ENCODE measurements at places on chromosomes 3 and 15. TPM values are rescaled to one million over a fixed set of nuclear protein-coding genes. Genes with fewer than 3 reads are reported as not detected.
A peak's percentile ranks its signal among the peaks of the same experiment; 100 is the strongest.

DNA sequence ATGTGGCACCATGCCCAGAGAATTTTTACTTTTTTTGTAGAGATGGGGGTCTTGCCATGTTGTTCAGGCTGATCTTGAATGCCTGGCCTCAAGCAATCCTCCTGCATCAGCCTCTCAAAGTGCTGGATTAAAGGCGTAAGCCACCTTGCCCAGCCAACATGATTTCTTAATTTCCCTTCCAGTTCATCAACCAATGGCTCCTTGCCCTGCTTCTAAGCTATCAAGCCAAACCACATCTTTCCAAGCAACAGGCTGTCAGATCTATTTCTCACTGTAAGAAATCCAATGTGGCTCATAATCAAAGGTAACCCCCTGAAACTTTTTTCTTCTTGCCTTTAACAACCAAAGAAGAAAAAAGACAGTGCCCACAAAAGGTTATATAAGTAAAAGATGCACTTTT lies 204.2 kb upstream of the ICE2 start:
- no peak for DNase-seq

DNA sequence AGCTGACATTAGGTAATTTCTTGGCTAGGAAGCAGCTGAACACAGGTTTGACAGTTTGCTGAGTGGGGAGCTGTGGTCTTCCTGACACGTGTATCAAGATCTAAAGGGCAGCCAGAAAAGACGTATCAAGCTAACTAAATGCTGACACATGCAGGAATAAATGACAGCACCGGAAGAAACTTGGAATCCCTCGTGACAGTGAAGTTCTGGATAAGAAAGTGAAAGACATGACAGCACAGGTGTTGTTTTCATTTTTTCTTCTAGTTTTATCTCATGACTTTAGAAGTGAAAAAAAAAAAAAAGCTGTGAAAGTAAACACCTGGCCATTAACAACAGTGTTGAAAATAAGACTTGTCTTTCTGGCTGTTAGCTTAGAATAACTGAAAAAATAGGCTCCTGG lies 48.7 kb downstream of the FGF7 start:
- no peak for DNase-seq

The PARP6 gene
- 20.6 TPM for total RNA-seq

The VILL gene
- total RNA-seq = 1.2 TPM

- no peak for DNase-seq
These were observed 3.5 kb downstream of the UBE2E1 start for GRCh38 chr3:23809294-23809693.

GRCh38 chr3:185656321-185656840 lies 70.3 kb downstream of the SENP2 start:
- peak; percentile 79 for DNase-seq

DNA sequence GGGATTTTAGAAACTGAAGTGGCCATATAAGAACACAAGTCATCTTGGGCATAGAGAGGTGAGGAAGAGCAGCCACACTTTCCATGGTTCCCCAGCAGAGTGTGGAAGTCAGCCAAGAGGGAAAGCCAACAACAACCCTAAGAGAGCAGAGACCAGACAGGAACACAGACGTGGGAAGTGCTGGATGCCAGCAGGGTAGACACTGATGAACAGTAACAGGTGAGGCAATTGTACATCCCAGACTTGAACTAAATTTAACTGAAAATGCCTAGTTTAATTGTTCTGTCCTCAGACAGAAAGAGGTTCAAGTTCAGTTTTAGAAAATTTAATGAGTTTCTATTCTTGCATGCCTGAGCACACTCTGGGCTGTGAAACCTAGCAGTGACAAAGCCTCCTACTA lies 212.1 kb downstream of the ATP8B4 start:
- no peak for DNase-seq

GRCh38 chr15:99969261-99969920 lies 236.2 kb upstream of the LYSMD4 start:
- no peak for DNase-seq

DNA sequence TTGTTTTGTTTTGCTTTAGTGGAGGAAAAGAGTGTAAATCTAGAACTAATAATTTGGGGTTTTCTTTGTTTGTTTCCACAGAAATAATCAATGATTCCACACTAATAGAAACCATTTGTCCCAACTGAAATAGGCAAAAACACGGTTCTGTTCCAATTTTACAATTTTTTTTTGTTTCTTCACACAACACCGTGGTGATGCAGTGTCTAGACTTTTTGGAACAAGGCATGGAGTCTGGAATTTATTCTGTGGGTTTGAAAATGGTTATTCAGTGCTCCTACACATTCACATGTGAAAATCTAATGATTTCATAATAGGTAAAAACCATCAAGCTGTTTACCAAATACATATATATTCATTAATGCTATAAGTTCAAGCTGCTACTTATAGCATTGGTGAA lies 629.0 kb upstream of the TGFBR2 start:
- DNase-seq = no peak

Measured in Caki2 (cell line).